ENCODE measurements at places on chromosomes 1 and 21.

GRCh38 chr1:53420341-53420740, 38.9 kb upstream of the DMRTB1 start:
- DNase-seq, result no peak

DNA sequence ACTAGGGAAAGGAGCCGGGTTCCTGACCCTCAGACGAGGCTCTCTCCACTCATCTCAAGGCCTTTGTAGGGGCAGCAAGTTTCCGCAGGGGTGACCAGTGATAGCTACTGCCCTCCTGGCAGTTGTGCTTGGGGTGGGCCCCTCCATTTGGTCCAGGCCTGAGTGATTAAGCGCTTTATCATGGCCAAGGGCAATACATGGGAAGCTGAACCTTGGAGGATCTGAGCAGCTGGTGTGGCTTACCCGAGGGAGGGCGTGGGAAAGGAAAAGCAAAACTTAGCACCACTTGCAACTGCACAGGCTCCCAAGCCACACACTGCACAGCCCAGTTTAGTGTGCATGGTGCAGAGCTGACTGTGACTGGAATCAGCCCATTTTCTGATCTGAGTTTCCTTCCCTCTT, 47.8 kb downstream of the GADD45A start:
- peak; percentile 96 for DNase-seq

DNA sequence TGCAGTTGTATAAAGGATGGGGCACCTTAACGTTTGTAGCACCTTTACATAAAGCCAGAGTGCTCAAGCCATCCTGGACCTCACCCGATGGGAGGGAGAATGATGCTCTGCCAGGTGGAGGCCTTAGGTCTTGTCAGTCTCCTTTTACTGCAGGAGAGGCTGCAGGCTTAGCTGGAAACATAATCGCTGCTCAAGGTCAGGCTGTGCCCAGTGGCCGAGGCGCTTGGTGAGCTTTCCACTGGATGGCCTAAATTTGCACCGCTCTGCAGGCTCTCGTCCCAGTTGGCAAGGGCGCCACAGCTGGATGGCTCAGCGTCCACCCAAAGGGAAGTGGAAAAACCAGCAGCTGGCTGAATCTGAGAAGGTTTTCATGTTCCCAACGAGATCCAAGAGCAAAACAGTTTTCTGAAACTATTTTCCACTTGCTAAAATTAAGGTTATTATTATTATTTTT, 438.9 kb downstream of the CAMTA1 start:
- DNase-seq, result no peak

DNA sequence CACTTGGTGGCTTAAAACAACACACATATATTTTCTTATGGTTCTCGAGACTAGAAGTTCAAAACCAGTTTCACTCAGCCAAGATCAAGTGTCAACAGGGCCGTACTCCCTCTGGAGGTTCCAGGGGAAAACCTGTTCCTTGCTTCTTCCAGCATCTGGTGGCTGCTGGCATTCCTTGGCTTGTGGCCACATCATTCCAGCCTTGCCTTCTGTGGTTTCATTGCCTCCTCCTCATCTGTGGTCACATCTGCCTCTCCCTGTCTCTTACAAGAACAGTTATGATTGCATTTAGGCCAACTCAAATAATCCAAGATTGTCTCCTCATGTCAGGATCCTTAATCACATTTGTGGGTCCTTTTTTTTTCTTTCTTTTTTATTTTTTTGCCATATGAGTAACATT, 240.7 kb upstream of the HOOK1 start:
- peak; percentile 77 for DNase-seq

DNA sequence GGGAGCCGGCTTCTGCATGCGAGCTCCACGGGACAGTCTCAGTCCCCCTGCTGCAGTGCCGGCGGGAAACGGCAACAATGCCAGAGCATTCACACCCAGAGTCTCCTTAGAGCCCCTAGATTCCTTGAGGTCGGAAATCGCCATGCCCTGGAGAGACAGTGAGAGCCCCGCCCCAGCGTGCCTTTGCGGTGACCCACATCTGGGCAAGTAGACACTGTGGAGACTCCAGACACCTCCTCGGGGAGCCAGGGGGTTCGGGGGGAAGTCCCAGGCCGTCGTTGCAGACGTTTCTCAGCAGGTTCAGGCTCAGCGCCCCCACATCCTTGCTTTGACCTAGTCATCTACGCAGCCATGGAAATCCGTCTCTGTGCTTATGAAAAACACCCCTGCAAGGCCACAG, 81.3 kb upstream of the ARHGEF16 start:
- no peak for DNase-seq

DNA sequence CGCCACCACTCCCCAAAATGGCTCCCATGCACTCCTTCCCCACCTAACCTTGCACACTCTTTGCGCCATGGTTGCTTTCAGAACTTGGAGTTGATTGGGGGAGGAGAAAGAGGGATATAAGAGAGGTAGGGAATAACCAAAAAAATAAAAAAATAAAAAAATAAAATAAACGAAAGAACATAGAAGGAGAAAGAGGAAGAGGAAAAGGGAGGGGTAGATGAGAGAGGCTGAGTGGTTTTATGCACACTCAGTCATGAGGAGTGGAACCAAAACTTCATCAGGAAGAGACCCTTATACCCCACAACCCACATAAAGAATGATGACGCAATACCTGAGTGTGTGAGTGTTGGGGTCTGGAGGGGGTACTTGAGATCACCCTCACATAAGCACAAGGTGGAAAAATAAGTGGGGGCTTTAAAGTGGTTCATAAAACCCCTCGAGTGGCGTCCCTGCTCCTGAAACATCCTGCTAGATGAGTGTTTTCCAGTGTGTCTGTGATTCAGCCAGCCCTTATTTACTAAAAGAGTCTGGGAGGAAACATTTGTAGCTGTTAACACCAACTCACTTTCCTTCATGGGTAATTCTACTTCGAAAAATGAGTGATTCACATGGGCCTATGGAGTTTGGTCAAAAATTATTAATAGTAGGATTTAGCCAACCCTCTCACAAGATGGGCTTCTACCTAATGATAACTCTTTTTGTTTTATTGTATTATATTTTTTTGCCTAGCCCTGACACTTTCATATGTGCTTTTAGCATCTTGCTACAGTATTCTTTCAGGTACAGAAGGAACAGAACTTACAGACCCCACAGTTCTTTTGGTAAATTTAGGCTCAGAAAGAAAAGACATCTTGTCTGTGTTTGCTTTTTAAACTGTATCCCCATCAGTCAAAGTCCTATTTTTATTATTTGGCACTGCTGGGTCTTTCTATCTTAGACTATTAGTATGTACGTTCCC, 5.2 kb downstream of the SLAMF1 start:
- DNase-seq, result no peak

- no peak for DNase-seq
These were observed 107.0 kb downstream of the TGFBR3 start for GRCh38 chr1:91778964-91779363.

- no peak for DNase-seq
These were observed 8.8 kb downstream of the ZNF692 start for GRCh38 chr1:248850124-248850523.

DNA sequence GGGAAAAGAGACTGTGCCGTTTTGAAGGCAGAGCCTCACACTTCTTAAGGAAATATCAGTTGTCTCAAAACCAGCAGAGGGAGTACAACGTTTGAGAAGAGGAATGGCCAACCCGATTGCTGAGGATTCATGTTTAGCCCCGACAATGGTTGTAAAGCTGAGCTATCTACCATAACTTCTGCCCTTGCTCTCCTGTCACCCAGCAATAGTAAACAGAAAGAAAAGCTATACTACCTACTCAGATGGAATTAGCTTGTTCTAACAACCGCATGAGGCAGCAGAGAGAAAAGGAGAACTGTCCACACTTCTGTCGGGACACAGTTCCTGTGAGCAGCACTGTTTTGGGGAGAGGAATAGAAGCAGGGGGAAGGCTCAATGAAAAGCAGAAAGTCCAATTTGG, 91.2 kb downstream of the SLC45A1 start:
- DNase-seq, result peak; percentile 55

- peak; percentile 67 for DNase-seq
These were observed 5.9 kb downstream of the RFX5 start for GRCh38 chr1:151340870-151341754.

GRCh38 chr21:25039461-25040380, 567.6 kb downstream of the MRPL39 start:
- DNase-seq, result no peak

- no peak for DNase-seq
These were observed 187.6 kb downstream of the RHOU start for GRCh38 chr1:228922722-228923376.
